ENCODE measurements at places on chromosomes 7 and 10.

DNA sequence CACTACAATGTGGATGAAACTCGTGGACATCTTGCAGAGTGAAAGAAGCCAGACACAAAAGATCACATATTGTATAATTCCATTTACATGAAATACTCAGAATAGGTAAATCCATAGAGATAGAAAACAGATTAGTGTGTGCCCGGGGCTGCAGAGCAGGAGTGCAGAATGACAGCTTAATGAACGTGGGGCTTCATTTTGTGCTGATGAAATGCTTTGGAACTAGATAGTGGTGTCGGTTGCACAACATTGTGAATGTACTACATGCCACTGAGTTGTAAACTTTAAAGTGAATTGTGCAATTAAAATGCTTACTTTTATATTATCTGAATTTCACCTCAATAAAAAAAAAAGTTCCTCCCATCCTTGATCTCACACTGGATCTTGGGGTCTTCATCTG, 31.8 kb upstream of the CARD11 start:
- no peak for DNase-seq

- DNase-seq: no peak
These were observed 12.7 kb downstream of the GPR22 start for GRCh38 chr7:107482571-107482970.

GRCh38 chr7:107609811-107610261, 29.8 kb downstream of the BCAP29 start:
- no peak for DNase-seq

DNA sequence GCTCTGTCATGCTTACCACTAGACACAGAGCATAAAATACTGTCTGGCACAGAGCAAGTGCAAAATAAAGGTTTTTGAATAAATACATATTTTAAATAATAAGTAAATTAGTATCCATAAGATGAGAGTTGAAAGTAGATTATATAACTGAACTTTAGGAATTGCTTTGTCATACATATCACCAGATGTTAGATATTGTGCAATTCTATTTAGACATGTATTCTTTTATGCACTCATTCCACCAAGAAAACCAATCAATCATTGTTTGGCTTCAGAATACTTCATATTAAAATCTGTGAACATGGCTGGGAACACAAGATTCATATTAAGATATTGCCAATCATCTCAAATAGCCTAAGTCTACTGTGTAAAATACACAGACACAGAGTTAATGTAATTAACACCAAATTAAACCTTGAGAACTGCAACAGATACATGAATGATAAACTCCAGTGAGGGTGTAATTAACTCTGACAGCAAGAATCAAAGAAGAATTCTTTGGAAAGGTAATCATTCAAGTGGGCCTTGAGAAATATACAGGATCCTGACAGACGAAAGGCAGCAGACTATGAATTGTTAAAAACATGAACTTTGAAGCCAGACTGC, 201.0 kb upstream of the PTN start:
- no peak for DNase-seq

DNA sequence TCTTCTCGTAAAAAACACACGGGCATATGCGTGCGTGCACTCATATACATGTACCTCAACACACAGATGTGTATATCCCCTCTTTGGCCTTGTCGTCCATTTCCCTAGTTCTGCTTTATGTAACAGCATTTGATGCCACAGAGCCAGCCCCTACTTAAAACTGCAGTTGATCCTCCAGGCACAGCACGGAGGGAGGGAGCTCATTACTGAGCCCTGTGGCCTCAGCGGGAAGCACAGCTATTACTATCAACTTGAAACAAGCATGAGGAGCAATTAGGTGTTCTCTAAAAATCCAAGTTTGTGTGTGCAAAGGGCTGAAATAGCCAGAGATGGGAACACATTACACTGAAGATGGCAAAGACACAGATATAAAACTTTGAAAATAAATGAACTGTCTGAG, 580.9 kb downstream of the GLRX3 start:
- no peak for DNase-seq

DNA sequence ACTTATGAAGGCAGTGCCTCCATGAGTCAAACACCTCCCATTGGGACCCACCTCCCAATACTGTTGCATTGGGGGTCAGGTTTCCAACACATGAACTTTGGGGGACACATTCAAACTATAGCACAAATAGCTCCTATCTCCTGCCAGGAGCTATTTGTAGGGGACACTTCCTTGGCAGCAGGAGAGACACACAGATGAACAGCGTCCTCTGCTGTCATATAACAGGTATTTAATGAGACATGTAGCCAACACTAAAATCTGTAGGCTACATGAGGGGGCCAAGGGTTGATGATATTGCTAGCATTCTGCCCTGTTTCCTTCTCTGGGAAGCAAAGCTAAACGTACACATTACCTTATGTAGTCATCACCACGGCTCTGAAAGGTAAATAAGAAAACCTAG, 2.6 kb upstream of the GPR26 start:
- DNase-seq: no peak

GRCh38 chr7:156544919-156545715, 95.5 kb upstream of the RNF32 start:
- no peak for DNase-seq

GRCh38 chr7:117929237-117929636, 56.0 kb upstream of the CTTNBP2 start:
- no peak for DNase-seq

DNA sequence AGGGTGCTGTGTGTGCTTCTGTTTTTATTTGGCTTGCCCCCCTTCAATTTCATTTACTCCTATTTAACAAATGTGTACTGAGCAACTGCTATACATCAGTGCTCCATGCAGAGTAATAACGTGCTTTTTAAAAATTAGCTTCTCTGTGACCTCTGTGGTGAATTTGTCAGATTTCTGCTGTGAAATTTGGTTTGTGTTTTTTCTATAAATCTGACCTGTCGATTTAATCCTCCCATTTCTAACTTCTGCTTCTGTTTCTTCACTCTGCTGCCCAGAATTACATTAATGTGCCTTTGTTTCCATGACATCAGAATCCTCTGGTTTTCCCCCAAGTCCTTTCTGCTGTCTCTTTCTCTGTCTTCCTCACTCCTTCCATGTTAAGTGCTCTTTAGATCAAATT, 123.8 kb upstream of the CACNA2D1 start:
- no peak for DNase-seq

GRCh38 chr7:104275900-104276299, 52.5 kb upstream of the LHFPL3 start:
- DNase-seq: no peak

DNA sequence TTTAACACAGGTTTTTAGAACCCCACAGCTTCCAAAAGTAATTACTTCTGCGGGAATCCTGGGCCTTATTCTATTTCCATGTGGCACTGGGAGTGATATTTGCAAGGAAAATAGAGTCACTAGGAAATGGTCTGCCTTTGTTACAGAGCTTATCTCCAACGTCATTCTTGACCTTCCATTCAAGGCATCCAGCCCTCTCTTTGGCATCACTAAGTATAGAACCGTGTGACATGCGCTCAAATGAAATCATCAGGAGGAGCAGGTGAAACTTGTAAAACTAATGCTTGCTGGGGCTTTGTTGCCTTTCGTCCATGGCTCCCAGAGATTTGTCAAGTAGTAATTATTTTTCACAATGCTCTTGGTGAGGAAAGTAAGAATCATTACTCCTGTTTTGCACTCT, 73.4 kb downstream of the PAPSS2 start:
- DNase-seq: no peak

GRCh38 chr7:101686030-101686429, 56.9 kb upstream of the MYL10 start:
- DNase-seq: peak; percentile 23

DNA sequence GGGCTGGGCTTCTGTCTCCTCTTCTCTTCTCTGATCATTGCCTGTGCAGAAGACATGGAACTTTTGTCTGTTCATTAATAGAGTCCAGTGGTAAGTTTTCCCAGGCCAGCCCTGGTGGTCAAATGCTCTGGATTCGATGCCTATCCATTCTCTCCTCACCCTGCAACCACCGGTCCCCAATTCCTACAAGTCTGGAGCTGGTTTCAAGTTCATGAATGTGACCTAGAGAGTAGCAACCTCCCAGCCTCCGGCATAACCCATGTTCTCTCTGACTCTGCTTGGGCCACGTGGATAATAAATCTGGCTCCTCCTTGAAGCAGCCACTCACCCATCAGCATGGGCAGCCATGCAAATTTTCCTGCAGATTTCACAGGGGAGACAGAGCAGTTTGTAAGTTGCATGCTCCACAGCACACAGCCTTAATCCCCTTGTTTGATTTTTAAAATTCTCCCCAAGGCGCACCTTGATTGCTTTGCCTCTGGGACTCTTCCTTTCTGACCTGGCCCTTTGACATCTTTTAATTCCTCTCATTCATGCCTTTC, 37.3 kb upstream of the PDZD8 start:
- no peak for DNase-seq

DNA sequence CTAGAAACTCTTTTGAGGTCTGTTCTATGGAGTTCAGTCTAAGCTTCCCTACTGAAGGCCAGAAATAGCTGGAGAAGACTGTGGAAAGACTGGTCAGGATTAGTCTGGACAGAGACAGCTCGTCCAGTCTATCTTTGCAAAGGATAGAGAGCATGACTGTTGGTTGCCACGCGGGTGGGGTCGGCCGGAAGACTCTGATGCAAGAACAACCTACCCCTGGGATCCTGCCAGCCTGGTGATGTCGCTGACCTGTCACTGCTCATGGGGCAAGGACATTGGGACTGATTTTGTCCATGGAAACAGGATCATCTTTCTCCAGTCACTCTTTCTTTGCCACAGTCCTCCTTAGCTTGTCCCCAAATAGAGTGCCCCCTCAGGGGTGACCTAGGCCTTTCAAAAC, 337.6 kb upstream of the NPSR1 start:
- no peak for DNase-seq

DNA sequence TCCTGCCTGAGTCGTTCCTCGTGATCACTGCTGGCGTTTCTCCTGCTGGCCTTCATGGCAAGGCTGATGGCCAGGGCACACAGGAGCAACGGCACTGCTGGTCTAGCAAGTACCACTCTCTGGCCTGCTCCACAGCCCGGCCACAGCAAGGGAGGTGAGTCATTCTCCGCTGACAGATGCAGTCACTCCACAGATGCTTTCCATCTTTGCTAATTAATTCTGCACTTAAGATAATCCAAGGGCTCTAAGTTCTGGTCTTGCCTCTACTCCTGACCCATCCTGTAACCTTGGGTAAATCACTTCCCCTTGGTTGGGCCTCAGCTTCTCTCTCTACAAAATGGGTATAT, 244.4 kb downstream of the RPS24 start:
- DNase-seq: peak; percentile 80

DNA sequence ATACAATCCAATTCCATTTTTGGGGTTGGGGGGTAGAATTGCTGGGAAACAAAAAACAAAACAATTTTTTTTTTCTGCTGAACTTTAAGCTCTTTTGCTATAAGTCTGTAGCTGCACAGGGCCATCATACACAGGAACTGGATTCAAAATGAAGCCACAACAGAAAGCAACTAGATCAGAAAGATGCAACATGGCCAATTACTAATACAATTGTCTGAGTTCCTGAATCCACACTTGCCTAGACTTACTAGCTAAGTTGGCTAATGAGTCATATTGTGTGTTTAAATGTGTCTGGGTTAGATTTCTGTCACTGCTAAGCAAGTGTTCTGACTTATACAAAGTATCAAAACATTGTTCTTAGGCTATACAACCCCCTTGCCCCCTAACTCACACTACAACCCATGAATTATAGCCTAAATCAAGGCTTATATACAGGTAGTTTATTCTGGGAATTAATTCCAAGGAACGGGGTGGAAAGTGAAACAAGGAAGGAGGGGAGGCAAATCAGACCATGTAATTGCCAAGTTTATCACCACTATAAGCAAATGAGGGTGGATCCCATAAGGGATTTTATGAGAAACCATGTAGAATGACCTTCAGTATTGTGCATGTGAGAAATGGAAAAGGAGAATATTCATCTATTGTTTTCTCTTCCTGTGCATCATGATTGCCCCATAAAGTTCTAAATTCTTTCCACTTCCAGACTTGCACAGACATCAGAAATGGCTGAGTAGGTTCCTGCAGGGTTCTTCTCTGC, 337.9 kb upstream of the SORCS1 start:
- no peak for DNase-seq

DNA sequence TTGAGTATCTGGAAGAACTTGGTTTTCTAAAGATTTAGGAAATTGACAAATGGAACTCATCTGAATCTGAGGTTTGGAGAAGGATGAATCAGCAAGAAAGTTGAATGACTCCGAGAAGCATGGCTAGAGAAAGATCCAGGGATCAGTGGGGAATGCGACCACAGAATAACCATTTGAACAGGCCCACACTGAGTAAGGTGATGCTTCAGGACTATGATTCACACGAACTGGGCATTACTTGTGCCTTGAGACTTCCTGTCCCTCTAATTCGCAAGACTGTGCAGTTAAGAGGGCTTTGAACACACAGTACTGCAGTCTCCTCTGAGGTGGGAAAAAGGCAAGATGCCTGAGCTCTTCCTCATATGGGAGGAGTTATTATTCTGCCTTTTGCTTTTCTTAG, 395.5 kb upstream of the POM121L12 start:
- peak; percentile 87 for DNase-seq

- DNase-seq: peak; percentile 53
These were observed 267.8 kb downstream of the BICC1 start for GRCh38 chr10:58780476-58780875.

GRCh38 chr7:114760477-114760876, 161.4 kb upstream of the MDFIC start:
- no peak for DNase-seq

DNA sequence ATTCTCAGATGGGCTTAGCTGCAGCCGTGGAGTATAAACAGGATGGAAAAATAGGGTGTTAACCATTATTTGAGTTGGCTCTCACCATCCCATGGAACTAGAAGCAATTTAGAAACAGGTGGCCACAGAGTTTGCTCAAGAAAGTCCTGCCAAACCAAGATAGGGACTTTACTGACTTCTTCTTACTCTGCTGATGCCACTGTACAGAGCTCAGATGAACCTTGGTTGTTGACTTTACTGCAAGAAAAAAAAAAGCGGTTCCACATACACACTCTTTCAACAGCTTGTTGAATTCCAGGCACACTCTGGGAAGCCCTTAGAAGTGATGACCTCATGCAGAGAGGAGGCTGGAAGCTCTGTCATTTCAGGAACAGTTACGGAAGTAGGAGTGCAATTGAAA, 753.4 kb downstream of the NRG3 start:
- DNase-seq: no peak

Data from myocyte (in vitro differentiated cells).